Lower lobe of right lung (tissue), 2 donors: ENCODE measurements at places on chromosomes 5 and 9.

DNA sequence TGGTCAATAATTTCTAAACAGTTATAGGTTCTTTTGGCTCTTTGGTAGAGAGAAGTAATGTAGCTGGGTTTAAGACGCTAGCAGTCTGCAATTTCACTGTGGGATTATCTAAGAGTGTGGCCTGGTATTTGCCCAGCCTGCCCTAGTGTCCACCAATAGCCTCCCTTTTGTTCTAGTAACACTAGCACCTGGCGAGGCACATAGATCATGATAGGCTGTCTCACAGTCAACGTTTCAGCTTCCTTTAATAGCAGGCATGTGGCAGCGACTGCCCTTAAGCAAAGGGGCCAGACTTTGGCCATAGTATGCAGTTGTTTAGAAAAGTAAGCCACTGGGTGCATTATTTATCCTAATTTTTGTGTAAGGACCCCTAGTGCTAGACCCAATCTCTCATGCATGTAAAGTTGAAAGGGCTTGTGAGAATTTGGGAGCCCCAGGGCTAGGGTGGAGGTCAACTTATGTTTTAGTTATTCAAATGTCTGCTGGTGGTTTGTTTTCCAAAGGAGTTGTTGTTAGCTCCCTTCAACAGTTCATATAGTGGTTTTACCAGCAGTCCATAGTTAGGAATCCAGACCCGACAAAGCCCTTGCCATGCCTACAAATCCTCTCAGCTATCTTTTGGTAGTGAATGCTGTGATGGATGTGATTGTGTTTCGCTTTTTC is 274.3 kb downstream of the HTR1A start:
- no peak for DNase-seq

DNA sequence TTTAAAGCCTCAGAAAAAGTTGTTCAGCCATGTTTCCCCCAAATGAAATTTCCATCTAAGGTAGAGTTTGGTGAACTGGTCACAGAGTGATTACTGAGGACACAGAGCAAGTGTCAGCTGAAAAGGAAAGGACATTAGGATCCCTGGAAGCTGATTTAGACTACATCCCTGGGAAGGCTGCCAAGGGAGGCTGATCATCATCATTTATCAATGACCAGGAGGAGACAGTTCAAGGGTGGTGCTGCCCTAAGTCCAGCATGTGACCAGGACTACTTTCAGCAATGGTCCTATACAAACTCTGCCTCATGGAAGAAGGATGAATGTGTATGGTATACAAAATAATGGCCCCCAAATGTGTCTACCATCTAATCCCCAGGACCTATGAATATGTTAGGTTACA is 120.6 kb downstream of the PIK3R1 start:
- no peak for DNase-seq

DNA sequence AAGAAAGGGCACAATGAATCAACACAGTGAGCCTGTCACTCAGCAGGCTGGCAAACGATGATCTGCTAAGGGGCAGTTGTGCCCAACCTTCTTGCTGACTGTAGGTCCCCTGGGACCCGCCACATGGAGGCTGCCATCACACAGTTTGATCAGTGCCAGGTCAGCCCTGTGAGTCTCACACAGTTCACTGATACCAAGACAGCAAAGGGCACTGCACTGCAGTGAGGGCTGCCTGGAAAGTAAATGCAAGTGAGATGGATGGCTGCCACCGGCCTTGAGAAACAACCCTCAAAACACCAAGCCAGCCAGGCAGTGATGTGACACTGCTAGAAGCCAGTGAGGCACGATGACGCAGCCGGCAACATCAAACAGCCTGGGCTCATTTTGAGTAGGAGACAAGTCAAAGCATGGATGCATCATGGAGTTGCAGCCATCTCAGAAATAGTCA is 30.3 kb downstream of the FOXD1 start:
- DNase-seq: no peak

DNA sequence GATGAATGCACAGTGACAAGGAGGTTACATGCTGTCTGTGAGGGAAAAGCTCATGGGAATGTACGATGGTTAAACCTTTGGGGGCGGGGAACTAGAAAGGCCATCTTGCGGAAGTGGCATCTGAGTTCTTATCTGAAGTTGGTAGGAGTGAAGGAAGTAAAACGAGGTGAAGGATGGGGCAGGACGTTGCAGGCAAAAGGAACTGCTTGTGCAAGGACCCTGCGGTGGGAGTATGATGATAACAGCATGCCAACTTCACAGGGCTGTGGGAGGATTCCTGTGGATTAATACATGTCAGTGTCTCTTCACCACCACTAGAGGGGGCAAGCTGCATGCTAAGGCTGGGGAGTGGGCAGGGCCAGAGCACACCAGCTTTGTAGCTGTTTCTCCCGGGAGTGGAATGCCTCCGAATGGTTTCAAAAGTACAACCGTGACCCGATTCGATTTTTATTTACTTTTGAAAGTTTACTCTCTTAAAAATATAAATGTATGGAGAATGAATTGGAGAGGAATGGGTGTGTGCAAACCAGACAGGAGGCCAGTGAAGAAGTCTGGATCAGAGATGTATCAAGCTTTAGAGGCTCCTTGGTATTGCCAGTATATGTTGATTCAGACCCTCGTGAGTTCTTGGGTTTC is 62.5 kb downstream of the CYFIP2 start:
- DNase-seq: peak; percentile 63

DNA sequence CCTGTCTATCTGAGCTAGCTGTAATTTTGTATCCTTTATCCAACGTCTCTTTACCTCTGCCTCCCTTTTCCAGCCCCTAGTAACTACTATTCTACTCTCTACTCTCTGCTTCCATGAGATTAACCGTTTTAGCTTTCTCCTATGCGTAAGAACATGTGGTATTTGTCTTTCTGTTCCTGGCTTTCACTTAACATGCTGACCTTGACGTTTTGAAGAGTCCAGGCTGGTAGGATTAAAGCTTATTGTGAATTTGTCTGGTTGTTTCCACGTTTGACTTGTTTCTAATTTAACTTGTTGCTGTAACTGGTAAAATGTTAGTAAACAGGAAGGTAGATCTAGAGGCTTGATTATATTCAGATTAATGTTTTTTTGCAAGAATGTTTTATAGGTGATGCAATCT is 385.3 kb downstream of the PSAT1 start:
- DNase-seq: no peak

- DNase-seq: no peak
Measured at GRCh38 chr9:104915049-104915448, 12.9 kb downstream of the ABCA1 start.

DNA sequence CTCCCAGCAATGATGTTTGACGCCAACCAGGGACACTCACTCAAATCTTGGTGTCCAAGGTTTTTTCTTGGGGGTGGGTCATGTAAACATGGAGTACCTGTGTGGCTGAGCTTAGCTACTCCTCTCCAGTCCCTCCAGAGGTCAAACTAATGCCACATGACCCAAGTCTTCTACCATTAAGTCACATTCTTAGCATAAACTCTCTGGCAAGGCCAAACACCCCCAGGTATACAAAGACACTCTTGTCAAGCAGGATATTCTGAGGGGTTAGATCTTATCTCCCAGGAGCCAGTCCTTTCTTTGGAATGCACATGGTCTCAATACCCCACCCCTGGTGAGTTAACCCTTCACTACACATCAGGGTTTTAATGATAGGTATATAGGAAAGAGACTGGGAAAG is 161.4 kb downstream of the PDZD2 start:
- DNase-seq: no peak

- DNase-seq: no peak
Measured at GRCh38 chr9:114055061-114055460, 23.0 kb downstream of the AMBP start.

DNA sequence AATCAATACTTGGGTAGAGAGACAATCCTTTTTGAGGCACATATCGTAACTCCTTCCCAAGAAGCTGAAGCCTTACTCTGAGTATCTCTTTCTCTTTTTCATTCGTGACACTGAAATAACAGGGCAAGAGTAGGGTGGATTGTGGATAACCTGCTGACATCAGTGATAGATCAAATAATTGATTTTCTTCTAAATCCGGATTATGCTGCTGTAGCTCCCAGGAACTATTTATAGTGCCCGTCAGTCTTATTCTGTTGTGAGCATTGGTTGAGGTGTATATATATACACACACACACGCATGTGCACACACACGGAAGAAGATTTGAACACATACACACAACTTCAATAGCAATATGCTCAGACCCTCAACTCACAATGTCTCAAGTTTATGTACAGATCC is 43.2 kb upstream of the GLRA1 start:
- no peak for DNase-seq

GRCh38 chr9:98142925-98143481 is 24.0 kb upstream of the TRIM14 start:
- DNase-seq: no peak

- DNase-seq: peak; percentile 64
Measured at GRCh38 chr9:34171753-34172535, 6.9 kb upstream of the UBAP1 start.

DNA sequence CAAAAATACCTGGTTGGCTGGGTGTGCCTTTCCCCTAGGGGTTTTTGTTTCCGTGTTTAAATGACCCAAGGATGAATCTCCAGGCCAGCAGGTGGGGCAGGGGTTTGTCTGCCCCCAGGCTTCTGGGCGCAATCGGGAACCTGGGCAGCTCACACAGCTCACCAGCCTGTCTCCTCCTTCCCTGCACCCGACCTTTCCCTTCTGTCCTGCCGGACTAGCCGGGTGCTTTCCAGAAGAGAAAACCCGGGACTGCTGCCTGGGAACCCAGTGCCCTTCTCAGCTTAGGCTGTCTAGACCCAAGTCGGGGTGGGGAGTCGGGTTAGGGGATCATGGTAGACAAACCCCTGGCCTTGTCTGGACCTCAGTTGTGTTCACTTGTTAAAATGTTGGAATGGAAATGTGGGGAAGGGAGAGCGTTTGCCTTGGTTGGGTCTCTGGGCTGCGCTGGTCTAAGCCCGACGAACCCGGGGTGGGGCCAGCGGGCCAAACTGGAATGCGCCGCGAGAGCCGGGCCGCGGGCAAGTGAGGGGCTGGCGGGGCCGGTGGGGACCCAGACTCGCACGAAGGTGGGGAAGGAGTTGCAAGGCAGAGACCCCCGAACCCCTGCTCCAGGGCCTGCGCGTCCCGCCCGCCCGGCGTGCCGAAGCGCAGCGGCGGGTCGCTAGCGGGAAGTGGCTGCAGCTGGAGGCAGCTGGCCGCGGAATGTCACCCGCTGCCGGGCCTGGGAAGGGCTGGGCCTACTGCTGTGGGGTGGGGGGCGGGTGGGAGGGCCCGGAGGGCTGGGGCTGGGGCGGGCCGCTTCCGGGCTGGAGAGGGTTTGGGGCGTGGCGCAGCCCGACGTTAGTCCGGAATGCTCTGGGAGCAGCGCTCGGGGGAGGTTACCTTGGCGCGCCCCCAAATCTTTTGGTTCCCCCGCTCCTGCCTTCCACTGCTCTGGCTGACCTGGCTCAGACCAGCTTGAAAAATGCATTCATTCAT is 84.6 kb downstream of the DAB2IP start:
- peak; percentile 88 for DNase-seq

- DNase-seq: no peak
Measured at GRCh38 chr9:77851882-77852595, 179.6 kb downstream of the GNAQ start.

- DNase-seq: no peak
Measured at GRCh38 chr5:179874536-179875292, 16.1 kb upstream of the MRNIP start.

DNA sequence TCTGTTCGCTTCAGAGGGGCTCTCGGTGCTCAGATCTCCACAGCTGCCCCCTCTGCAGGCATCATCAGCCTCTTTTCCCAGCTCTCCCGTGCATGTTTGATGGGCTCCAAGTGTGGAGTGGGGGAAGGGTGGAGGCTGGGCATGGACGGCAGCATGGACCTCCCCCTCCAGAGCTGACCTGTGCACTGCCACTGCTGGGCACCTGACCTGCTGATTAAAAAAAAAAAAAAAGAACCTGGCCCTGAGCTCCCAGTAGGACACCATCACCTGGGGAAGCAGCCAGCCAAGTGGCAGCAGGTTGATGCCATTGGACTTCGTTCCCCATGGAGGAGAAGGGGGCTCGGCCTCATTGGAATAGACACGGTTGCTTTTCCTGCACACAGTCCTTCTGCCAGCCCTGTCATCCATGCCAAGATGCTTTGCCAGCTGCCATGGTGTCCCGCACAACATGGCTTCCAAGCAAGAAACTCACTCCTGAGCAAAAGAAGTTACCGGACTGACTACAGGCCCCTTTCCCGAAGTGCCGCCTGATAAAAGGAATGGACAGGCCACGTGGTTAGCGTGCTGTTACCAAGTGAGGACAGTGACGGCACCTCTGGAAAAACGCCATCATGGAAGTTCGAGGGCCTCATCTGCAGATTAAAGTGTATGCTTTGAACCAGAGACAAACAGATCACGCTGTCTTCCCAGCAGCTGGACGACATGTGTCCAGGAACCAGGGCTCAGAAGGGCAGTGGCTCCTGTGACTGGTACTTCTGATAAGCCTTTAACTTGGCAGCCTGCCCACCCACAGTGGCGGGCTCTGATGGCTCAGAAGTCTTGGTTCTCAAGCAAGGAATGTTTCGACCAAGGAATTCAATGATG is 14.7 kb upstream of the BRD3OS start:
- DNase-seq: no peak

DNA sequence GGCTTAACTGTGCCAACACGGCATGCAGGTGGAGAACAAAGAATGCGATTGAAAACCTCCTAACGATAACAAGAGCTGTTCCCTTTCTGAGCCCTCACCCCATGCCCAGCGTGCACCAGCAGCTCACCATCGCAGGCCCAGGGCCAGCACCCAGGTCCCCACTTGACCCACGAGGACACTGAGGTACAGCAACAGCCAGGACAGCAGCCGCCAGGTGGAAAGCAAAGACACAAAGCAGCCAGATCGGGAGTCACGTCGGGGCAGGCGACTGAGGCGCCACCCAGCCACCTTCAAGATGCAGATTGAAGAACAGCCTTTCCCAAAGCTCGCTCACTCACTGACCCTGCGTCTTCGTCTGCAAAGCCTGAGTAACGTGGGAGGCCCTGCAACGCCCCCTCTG is 6.9 kb upstream of the SEC16A start:
- no peak for DNase-seq

DNA sequence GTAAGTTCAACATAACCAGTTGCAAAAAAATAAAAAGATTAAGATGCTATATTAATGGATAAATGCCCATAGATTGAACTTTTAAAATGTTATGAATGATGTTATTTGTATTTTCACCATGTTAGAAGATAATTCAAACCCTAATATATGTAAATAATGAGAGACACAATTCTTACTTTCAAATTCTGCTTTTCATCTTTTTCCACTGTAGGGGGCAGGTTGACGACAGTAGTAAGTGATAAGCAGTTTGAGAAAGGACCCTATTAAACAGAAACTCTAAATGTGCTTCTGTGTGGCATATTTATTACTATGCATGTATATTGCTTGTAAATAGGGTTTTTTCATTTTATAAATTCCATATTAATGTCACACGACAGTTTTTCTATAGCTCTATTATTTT is 591.1 kb downstream of the SEMA5A start:
- no peak for DNase-seq

- DNase-seq: no peak
Measured at GRCh38 chr5:15850939-15851341, 328.7 kb downstream of the MARCHF11 start.

- peak; percentile 85 for DNase-seq
Measured at GRCh38 chr9:112487008-112487798, 576 bp downstream of the KIAA1958 start.

GRCh38 chr9:93244510-93245436 is 60.8 kb downstream of the WNK2 start:
- DNase-seq: no peak

- DNase-seq: no peak
Measured at GRCh38 chr5:90949469-90950358, 391.1 kb downstream of the ADGRV1 start.
